ENCODE measurements at places on chromosomes 13 and 19.

- DNase-seq: no peak
Observed at GRCh38 chr13:66577358-66577757, 652.8 kb downstream of the PCDH9 start.

- no peak for DNase-seq
Observed at GRCh38 chr13:71865874-71866334, 1.1 kb downstream of the DACH1 start.

DNA sequence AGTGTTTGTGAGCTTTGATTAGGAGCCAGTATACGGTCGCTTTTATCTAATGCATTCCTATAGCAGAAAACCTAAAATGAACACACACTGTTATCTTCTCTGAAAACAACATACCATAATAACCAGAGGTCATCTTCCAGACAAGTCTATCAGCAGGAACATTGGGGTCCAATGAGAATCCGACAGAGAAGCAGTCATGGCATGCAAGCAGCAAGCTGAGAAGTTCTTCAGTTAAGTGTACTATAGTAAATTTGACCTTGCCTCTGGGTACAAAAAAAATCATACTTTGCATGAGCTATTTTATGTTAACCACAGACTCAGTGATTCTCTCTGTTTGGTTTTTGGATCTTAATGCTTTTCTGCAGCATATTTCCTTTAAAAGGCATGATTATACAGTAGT lies 1505.1 kb downstream of the PCDH9 start:
- no peak for DNase-seq

GRCh38 chr19:840519-841206 lies at the start of gene PRTN3:
PRTN3 (plus strand) TSS chr19:840999; CDS start chr19:841009, 10 bp downstream.
- no peak for DNase-seq

- no peak for DNase-seq
Observed at GRCh38 chr13:41059456-41060081, 1.7 kb upstream of the WBP4 start.

DNA sequence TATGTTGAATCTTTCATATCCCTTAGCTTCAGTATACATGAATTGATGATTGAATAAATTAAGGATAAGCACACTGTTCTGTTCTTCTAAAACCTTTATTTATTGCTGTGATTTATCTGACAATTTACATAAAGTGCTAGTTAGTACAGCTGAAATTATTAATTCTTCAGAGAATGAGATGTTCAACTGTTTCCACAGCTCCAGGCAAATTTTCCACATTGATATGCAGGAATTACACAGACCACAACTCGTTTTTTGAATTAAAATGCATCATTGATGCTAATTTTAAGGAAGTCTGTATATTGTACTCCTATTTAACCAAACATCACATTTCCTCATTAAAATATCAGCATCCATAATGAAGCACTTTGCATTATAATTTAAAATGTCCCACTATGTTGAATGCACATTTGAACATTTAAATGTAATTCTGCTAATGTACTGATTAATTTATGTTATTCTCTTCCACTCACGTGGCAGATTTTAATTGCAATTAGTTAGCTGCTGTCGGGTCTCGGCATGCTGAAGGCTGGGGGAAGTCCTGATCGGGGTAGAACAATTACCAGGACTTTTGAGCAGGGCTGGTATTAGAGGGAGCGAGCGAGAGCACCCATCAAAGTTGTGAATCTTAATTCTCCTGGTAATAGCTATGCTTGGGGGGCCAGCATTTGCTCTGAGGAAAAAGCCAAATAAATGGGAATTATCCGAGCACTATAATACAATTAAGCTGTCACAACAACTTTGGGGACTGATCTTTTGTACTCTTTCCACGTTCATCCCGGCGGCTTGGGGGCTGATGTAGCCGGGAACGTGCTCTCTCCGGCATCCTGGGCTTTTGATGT lies 136.7 kb upstream of the TMTC4 start:
- no peak for DNase-seq

DNA sequence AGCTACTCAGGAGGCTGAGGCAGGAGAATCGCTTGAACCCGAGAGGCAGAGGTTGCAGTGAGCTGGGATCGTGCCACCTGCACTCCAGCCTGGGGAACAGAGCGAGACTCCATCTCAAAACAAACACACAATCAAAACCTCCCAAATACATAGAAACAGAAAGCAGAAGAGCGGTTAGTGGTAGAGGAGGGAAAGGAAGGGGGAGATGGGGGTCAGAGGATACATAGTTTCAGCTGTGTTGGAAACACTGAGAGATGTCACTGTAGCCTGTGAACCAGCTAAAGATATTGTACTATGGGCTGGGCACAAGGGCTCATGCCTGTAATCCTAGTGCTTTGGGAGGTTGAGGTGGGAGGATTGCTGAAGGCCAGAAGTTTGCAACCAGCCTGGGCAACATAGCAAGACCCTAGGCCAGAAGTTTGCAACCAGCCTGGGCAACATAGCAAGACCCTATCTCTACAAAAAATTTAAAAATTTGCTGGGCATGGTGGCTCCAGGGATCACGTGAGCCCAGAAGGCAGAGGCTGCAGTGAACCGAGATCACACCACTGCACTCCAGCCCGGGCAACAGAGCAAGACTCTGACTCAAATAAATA lies 49.9 kb downstream of the GNG7 start:
- no peak for DNase-seq

DNA sequence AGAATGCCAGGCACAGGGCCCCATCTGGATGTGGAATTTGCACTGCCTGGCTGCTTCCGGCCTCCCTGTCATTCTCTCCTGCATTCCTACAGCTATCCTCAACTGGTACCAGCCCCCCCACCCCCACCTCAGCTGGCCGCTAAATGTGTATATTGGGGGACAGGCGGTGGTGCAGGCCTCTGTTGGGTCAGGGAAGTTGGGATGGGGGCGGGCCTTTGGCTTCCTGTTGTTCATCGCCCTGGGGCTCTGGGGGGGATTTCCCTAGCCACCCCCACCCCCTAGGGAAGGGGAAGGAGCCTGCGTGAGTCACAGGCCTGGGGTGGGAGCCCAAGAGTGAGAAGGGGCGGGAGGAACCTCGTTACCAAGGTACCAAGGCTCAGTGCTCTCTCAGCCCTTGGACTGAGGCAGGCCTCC lies 10.6 kb downstream of the POU2F2 start:
- peak; percentile 91 for DNase-seq

DNA sequence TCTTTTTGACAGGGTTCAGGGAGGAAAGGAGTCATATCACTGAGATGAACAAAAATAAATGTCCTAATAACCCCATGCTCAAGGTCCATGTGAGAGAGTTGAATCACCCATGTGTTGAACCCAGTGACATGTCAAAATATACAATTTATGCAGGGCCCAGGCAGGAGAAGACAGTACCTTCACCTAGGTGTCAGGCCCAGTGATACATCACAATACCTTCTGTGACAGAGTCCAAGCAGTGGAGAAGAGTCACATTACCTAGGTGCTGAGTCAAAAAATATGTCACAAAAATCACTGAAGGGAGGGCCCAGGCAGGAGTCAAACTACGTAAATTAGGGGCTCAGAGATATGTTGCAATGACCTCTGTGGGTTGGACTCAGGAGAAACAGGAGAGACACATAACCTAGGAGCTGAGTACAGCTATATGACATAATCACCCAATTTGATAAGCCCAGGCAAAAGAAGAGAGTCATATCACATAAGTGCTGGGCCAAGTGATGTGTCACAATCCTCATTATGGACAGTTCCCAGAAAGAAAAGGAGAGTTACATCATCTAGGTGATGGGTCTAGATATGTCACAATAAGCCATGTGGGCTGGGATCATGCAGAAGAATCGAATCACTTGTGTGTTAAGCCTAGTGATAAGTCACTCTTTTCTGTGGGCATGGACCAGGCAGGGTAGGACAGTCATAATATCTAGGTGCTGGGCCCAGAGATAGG lies 13.8 kb upstream of the ZNF724 start:
- DNase-seq: no peak

DNA sequence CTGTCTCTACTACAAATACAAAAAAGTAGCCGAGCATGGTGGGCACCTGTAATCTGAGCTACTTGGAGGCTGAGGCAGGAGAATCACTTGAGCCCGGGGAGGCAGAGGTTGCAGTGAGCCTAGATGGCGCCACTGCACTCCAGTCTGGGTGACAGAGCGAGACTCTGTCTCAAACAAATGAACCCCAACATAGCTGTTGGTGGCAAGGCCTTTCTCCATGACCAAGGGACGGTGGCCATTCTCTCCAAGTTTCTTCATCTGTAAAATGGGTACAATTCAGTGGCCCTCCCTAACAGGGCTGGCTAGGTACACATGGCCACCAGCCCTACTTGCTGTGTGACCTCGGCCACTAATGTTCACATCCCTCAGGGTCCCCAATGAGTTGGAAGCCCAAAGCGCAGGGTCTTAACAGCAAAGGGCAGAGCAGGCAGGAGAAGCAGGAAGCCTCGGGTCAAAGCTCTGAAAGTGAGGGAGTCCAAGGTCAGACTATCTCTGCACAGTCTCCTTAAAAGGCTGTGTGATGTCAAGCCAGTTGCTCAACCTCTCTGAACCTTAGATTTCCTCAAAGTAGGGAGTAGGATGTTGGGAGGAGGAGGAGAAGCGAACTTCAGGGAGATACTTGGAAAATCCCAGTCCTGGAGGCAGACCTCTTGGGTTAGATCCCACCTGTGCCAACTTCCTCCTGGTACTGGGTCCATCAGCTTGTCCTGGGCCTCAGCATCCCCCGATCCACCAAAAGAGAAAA lies 2.7 kb downstream of the JUND start:
- no peak for DNase-seq

GRCh38 chr19:17263712-17264640 lies 569 bp downstream of the USHBP1 start:
- no peak for DNase-seq

GRCh38 chr19:16153582-16154336 lies 10.3 kb downstream of the HSH2D start:
- DNase-seq: no peak

DNA sequence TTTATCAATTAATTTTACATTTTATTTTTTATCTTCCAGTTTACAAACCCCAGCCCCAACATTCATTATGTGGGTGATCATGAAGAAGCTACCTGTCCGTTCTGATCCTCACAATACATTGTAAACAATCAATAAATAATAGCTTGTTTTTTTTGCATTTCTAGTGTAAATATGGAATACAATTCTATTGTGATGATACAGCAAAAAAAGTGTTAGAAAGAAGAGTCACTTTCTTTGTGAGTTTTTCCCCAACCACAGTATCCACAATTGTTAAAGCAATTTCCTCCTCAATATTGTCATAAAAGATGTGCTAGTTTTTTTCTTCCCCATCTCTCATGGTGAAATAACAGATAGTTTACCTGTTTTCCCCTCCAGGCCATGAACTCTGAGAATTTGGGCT lies 30.3 kb upstream of the ZNF835 start:
- DNase-seq: no peak

DNA sequence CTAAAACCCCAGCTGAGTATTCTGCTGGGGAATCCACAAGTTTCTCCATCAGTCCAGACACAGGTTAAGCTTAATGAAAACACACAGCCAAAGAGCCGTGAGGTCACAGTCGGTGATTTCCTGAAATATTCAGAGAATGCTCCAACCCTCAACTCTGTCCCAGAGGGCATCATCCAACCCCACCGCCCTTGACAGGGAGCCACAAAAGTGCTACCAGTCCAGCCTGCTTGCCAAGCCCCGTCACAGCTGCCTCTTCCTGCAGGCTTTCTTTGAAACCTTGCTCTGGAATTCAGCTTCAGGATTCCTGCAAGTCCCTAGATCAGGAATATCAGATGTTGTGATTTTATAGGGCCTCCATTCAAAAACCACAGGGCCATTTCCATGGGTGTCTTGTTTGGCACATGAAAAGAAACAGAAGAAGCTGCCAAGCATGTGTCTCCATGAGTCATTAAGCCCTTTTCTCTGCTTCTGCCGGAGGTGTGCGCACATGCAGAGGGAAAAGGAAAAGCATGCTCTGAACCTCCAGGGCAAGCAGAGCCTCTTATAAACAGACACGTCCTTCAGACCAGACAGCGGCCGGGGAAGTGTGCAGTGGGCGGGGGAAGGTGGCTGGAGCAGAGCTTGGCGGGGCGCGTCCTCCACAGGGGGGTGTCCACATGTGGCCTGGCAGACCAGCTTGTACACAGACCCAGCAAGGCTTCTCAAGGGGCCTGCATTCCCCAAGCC lies 164.7 kb downstream of the KATNAL1 start:
- DNase-seq: peak; percentile 24

DNA sequence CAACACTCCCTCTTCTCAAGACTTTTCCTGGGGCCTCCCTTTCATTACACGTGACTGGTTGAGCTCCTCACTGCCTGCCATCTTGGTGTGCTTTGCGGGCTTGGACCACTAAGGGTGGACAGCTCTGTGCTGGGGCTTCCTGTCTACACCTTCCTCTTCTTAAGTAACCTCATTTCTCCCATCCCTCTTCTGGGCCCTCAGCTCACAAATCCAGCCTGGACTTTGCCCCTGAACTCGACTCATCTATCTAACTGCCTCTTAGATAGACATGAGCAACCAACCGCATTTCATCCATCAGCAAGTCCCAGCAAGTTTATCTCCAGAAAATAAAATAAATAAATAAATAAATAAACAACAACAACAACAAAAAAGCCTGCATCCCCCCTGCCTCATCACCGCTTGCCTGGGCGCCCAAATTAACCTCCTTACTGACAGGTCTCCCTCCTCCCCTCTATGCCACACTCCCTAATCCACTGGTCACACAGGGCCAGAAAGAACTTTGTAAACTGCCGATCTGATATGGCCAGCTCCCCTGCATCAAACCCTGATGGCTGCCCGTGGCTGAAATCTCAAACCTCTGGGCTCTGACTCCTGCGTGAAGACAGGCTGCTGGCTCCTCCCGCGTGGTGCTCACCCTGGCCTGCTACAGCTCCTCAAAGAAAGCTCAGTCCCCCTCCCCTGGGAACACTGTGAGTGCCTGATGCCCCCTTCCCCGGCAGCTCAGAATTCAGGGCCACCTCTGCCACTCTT lies 7.8 kb downstream of the ISOC2 start:
- DNase-seq: no peak

- peak; percentile 47 for DNase-seq
Observed at GRCh38 chr19:45607071-45608029, 5.3 kb upstream of the GPR4 start.

GRCh38 chr19:55196803-55197202 lies 12.5 kb downstream of the PTPRH start:
- no peak for DNase-seq

- DNase-seq: no peak
Observed at GRCh38 chr19:31600731-31601295, 251.6 kb upstream of the TSHZ3 start.

DNA sequence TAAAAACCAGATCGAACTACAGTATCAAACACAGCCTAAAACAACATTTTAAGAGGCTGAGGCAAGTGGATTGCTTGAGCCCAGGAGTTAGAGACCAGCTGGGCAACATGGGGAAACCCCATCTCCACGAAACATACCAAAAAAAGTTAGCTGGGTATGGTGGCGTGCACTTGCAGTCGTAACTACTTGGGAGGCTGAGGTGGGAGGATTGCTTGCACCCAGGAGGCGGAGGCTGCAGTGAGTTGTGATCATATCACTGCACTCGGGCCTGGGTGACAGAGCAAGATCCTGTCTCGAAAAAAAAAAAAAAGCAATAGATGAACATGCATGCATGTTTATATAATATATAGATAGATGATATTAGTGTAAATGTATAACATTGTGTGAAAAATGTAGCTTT lies 5.2 kb upstream of the MRPS31 start:
- no peak for DNase-seq

Data from activated CD4-positive, alpha-beta T cell treated with anti-CD3 and anti-CD28 coated beads for 4 hours (primary cell).